ENCODE measurements at places on chromosomes 5 and 9. TPM values are rescaled to one million over a fixed set of nuclear protein-coding genes. Genes with fewer than 3 reads are reported as not detected.

IFNA21 gene
- not detected for total RNA-seq

OLFML2A gene
- total RNA-seq, result 169 TPM

TEK gene
- total RNA-seq, result 1.3 TPM

EPB41L4A gene
- 2.7 TPM for total RNA-seq

SLC36A2 gene
- total RNA-seq, result not detected

DOK3 gene
- total RNA-seq, result 7.2 TPM

GRCh38 chr5:40674661-40675235 lies 5.0 kb upstream of the PTGER4 start:
- no peak overlapping the region for H3K27ac ChIP-seq
- no peaks in the 10 kb centered on the region for H3K27me3 ChIP-seq
- DNase-seq, result no peak
- H3K4me3 ChIP-seq, result no peak overlapping the region
- no peaks in the 10 kb centered on the region for H3K36me3 ChIP-seq

DNA sequence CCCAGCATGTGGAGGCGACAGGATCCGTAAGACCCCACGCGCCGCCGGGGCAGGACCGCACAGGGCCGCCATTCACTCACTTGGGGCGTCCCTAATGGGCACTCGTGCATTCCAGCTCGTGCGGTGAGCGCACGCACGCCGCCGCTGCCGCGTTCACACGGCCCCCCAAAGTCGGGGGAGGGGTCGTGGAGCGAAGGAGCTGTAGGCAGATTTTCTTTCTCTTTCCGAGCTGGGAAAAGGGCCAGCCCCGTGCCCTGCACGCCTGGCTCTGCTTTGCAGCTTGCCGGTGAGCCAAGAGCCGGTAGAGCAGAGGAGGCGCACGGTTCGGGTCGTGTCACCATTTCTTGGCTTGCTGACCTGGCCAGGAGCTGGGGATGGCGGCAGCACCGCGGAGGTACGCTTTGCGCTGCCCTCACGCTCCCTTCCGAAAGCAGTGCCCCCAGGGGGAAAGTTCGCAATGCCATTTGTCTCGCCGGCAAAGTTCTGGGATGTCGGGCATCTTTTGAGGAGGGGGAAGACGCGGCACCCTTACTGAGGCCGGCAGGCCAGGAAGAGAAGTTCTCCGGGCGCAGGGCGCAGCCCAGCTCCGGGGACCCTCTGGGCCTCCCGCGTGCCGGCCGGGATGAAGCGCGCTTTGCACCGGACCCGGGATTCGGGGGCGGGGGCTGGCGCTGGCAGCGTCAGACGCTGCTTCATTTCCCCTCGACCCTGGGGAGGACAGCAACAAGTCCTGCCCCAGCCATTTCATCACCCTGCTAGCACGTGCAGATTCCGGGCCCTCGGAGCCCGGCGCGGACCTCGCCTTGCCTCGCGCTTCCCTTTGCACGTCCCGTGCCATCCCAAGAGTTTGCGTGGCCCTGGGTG lies 898 bp downstream of the STC2 start:
- peaks cover 59% of the 10 kb centered on the region for H3K4me1 ChIP-seq
- H3K27me3 ChIP-seq, result no peaks in the 10 kb centered on the region
- peak overlapping the region; percentile 98 for H3K27ac ChIP-seq
- H3K36me3 ChIP-seq, result peaks cover 49% of the 10 kb centered on the region
- H3K4me3 ChIP-seq, result peak overlapping the region; percentile 98

- H3K27me3 ChIP-seq, result peaks cover 8% of the 10 kb centered on the region
- H3K27ac ChIP-seq, result no peak overlapping the region
- H3K4me3 ChIP-seq, result no peak overlapping the region
- no peaks in the 10 kb centered on the region for H3K4me1 ChIP-seq
- H3K36me3 ChIP-seq, result no peaks in the 10 kb centered on the region
- no peak for DNase-seq
These were observed 188.8 kb upstream of the GLRA1 start for GRCh38 chr5:152113401-152113800.

GRCh38 chr9:79687131-79687447 lies 115.3 kb downstream of the TLE4 start:
- peaks cover 12% of the 10 kb centered on the region for H3K36me3 ChIP-seq
- no peak for DNase-seq
- no peak overlapping the region for H3K4me3 ChIP-seq
- H3K27me3 ChIP-seq, result no peaks in the 10 kb centered on the region
- H3K27ac ChIP-seq, result peak overlapping the region; percentile 93
- peaks cover 73% of the 10 kb centered on the region for H3K4me1 ChIP-seq

DNA sequence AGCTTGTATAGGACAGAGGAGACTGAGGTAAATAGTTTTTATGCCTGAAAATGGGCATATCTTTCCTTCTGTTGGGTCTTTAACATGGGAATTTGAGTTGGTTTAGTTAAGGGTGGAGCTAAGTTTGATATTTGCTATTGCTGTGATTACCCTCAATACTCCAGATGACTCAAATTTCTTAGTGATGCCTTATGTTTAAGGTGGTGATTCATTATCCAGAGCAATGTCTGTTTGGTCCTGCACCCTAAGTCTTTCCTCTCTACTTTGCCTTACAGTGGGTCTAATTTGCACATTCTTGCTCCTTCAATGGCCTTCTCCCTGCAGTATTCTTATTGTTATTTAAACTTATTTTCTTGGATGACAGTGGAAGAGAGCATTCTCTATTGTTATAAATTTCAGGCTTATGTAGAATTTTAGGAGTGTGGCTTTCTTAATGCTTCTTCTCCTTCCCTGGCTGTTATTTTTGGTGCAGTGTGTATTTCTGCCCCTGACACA lies 312.9 kb upstream of the RPS23 start:
- H3K4me3 ChIP-seq, result no peak overlapping the region
- DNase-seq, result no peak
- H3K27me3 ChIP-seq, result peaks cover 45% of the 10 kb centered on the region
- no peaks in the 10 kb centered on the region for H3K36me3 ChIP-seq
- no peaks in the 10 kb centered on the region for H3K4me1 ChIP-seq

GRCh38 chr5:24571302-24571701 lies 73.5 kb downstream of the CDH10 start:
- H3K36me3 ChIP-seq, result no peaks in the 10 kb centered on the region
- no peak for DNase-seq
- H3K4me1 ChIP-seq, result no peaks in the 10 kb centered on the region
- H3K27ac ChIP-seq, result no peak overlapping the region
- no peak overlapping the region for H3K4me3 ChIP-seq
- no peaks in the 10 kb centered on the region for H3K27me3 ChIP-seq

DNA sequence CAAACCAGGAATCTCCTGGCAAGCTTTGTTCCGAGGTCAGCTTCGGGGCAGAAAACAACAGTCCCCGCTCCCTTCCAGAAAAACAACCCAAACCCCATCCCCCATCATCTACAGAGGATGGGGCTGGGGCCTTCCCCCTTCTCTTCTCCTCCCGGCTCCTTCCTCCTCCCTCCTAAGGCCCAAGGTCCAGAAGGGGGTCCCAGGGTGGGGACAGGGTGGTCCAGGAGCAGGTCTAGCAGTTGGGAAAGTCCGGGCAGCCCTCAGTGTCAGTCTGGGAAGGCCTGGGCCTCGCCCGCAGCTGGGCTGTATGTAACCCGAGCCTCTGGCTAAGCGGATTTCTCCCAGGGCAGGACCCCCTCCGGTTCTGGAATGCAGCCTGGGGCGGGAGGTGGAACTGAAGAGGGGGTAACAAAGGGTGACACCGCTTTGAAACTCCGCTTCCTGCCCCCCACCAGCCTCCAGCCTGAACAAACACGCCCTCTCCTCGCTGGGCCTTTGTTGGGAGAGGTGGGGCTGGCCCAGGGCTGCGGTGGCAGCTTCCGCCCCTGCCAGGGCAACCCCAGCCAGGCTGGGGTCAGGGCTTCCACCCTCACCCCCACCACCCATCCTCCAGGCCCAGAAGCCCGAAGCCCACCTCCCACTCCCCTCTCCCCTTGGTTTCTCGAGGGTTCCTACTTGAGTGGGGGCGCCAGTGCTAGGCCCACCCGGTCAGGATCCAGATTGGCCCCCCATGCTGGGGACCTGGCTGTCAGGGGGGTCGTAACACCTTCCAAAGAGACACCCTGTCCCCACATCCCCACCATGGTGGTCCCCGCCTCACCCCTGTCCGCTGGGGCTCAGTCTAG lies 63.5 kb downstream of the C9orf50 start:
- H3K27ac ChIP-seq, result peak overlapping the region; percentile 89
- DNase-seq, result peak; percentile 93
- H3K36me3 ChIP-seq, result no peaks in the 10 kb centered on the region
- H3K27me3 ChIP-seq, result no peaks in the 10 kb centered on the region

DNA sequence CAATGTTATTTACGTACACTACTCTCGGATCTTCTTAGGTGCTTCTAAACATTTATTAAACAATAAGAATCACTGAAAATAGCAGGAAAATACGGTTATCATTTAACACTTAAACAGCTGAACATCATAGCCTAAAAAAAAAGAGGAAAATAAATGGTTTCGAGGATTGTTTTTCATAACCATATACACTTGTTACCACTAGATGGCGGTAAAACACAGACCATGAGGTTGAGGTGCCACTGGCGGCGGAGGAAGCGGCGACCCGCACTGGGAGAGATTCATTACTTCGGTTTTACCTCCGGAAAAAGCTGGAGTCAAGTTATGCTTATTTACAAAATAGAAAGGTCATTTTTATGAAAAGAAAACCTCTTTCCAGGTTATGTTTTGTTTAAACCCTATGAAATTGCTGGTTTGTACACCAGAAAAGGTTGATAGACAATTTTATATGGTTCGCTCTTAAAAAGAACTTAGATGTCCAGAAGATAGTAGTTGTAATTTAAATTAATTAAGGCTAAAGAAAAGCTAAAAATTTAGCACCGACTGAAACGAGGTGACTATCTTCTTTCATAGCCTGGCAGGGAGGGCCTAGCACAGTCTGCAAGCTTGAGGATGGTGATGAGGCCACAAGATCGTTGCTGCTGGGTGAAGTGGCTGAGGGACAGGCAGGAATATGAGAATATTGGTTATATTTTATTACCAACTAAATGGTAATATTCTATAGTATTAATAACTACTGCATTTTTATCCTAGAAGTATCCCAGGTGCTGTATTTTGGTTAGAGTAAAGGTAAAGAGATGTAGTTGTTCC lies 605.7 kb downstream of the RAB3C start:
- no peaks in the 10 kb centered on the region for H3K27me3 ChIP-seq
- no peak overlapping the region for H3K27ac ChIP-seq
- H3K4me3 ChIP-seq, result peak overlapping the region; percentile 67
- H3K36me3 ChIP-seq, result peaks cover 2% of the 10 kb centered on the region
- peak; percentile 85 for DNase-seq

GRCh38 chr5:140827704-140828361 lies at the start of gene PCDHA6:
Gene PCDHA6 (plus strand): TSS chr5:140827960. CDS start chr5:140828092, 132 bp downstream.
- DNase-seq, result no peak
- H3K36me3 ChIP-seq, result peaks cover 21% of the 10 kb centered on the region
- no peaks in the 10 kb centered on the region for H3K27me3 ChIP-seq
- peak within 1 kb of the TSS; percentile 89 for H3K27ac ChIP-seq

- no peak overlapping the region for H3K4me3 ChIP-seq
- no peak overlapping the region for H3K27ac ChIP-seq
- DNase-seq, result no peak
- H3K36me3 ChIP-seq, result no peaks in the 10 kb centered on the region
These were observed 143.4 kb upstream of the APC start for GRCh38 chr5:112594095-112594850.

GRCh38 chr5:106640511-106640910 lies 1030.2 kb downstream of the EFNA5 start:
- no peak overlapping the region for H3K4me3 ChIP-seq
- H3K27me3 ChIP-seq, result no peaks in the 10 kb centered on the region

- H3K36me3 ChIP-seq, result no peaks in the 10 kb centered on the region
- H3K27me3 ChIP-seq, result peaks cover 6% of the 10 kb centered on the region
- H3K4me1 ChIP-seq, result no peaks in the 10 kb centered on the region
- no peak overlapping the region for H3K4me3 ChIP-seq
These were observed 9.6 kb upstream of the BICD2 start for GRCh38 chr9:92774274-92774673.

- H3K27me3 ChIP-seq, result peaks cover 22% of the 10 kb centered on the region
- no peak overlapping the region for H3K27ac ChIP-seq
- peak; percentile 81 for DNase-seq
- no peaks in the 10 kb centered on the region for H3K36me3 ChIP-seq
These were observed 12.0 kb upstream of the OLFM1 start for GRCh38 chr9:135075234-135076142.

DNA sequence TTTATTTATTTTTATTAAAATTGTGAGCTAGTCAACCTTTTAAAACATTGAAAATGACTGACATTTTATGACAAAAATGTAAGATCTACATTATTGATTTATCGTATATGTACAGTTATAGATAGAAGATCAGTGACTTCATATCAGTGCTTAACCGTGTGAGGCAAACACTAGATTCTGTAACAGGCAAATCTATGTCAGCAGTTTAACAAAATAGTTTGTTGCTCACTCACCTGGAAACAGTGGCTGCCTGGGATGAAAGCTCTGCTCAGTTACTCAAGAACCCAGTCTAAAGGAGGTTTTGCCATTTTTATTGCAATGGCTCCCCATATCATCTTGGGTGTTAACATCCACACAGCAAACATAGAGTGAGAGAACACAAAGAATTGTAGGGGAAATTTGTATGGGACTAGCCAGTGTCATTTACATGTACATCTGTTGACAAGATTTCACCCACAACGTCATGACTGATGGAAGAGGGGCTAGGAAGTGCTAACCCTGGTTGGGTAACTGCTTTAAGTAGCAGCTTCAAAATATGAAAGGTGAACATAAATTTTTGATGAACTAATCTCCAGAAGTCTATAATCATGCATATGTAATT lies 49.0 kb downstream of the SGCD start:
- no peak overlapping the region for H3K4me3 ChIP-seq
- H3K27ac ChIP-seq, result no peak overlapping the region
- H3K36me3 ChIP-seq, result peaks cover 3% of the 10 kb centered on the region
- H3K27me3 ChIP-seq, result no peaks in the 10 kb centered on the region
- peaks cover 5% of the 10 kb centered on the region for H3K4me1 ChIP-seq
- DNase-seq, result no peak

Measured in osteocyte (in vitro differentiated cells).